ENCODE measurements at places on chromosomes 1 and 21. TPM values are rescaled to one million over a fixed set of nuclear protein-coding genes. Genes with fewer than 3 reads are reported as not detected.
A peak's percentile ranks its signal among the peaks of the same experiment; 100 is the strongest.

TGFB2 gene
- total RNA-seq: 12.7 TPM

GRCh38 chr1:167713330-167714081, 8.3 kb upstream of the MPZL1 start:
- peak overlapping the region; percentile 86 for H3K4me3 ChIP-seq
- H3K4me1 ChIP-seq: peaks cover 9% of the 10 kb centered on the region

GRCh38 chr1:74857676-74858075, 124.7 kb downstream of the TYW3 start:
- H3K27me3 ChIP-seq: no peaks in the 10 kb centered on the region
- H3K27ac ChIP-seq: no peak overlapping the region
- H3K4me1 ChIP-seq: no peaks in the 10 kb centered on the region
- no peak for DNase-seq
- H3K4me3 ChIP-seq: no peak overlapping the region
- H3K36me3 ChIP-seq: no peaks in the 10 kb centered on the region

DNA sequence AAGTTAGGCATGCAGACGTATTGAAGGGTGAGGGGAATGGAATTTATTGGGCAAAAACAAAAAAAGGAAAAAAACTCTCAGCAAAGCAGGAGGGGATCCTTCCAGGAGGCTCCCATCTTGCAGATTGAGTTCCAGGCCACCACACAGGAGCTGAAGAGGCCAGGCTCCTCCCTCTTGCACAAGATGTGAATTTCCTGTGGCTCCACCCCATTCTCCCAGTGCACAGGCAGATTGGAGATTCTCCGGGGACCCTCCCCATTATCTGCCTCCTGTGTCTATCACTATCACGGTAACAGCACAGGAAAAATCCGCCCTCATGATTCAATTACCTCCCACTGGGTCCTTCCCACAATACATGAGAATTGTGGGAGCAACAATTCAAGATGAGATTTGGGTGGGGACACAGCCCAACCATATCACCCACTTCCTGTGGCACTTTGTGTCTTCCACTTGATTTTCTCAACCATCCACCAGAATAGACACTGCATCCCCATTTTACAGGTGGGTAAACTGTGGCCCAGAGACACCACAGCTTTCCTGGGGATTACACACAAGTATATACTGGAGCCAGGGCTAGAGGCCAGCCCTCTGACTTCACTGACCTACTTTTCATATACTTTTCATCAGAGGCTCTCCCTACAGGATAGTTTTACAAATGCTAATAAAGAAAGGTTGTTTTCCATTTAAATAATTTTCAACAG, 18.9 kb upstream of the COL6A1 start:
- no peak overlapping the region for H3K4me3 ChIP-seq
- H3K27ac ChIP-seq: no peak overlapping the region
- DNase-seq: peak; percentile 22
- no peaks in the 10 kb centered on the region for H3K27me3 ChIP-seq
- peaks cover 16% of the 10 kb centered on the region for H3K4me1 ChIP-seq
- H3K36me3 ChIP-seq: no peaks in the 10 kb centered on the region

GRCh38 chr1:26234644-26235370, 807 bp downstream of the CEP85 start:
- peak overlapping the region; percentile 92 for H3K4me3 ChIP-seq
- H3K27ac ChIP-seq: peak overlapping the region; percentile 79
- H3K4me1 ChIP-seq: peaks cover 24% of the 10 kb centered on the region
- H3K36me3 ChIP-seq: no peaks in the 10 kb centered on the region
- no peaks in the 10 kb centered on the region for H3K27me3 ChIP-seq
- DNase-seq: peak; percentile 80

- no peak overlapping the region for H3K27ac ChIP-seq
- H3K4me3 ChIP-seq: no peak overlapping the region
- peaks cover 36% of the 10 kb centered on the region for H3K27me3 ChIP-seq
- H3K36me3 ChIP-seq: no peaks in the 10 kb centered on the region
Measured at GRCh38 chr1:204705888-204706837, 20.6 kb upstream of the LRRN2 start.

GRCh38 chr21:35448876-35449599, 399.9 kb upstream of the RUNX1 start:
- peak; percentile 15 for DNase-seq
- H3K4me3 ChIP-seq: no peak overlapping the region
- no peaks in the 10 kb centered on the region for H3K4me1 ChIP-seq
- no peaks in the 10 kb centered on the region for H3K36me3 ChIP-seq
- H3K27ac ChIP-seq: no peak overlapping the region
- no peaks in the 10 kb centered on the region for H3K27me3 ChIP-seq

DIRAS3 gene
- 2.1 TPM for total RNA-seq

- H3K27me3 ChIP-seq: no peaks in the 10 kb centered on the region
- no peak for DNase-seq
- H3K4me1 ChIP-seq: peaks cover 55% of the 10 kb centered on the region
- peak overlapping the region; percentile 90 for H3K27ac ChIP-seq
Measured at GRCh38 chr1:67833602-67833940, 304 bp upstream of the GNG12 start.

DNA sequence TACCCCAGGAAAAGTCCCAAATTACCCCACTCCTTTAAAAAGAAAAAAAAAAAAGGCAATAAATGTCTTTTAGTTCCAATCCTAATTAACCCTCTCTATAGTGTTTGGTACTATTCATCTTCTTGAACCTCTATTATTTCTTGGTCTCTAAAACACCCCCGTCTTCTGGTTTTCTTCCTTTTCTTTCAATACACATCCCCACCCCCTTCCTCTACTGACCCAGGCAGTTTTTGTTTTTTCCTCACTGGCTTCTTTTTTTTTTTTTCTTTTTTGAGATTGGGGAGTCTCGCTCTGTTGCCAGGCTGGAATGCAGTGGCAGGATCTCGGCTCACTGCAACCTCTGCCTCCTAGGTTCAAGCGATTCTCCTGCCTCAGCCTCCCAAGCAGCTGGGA, 26.1 kb downstream of the EGLN1 start:
- peaks cover 20% of the 10 kb centered on the region for H3K4me1 ChIP-seq
- peak overlapping the region; percentile 99 for H3K27ac ChIP-seq
- H3K27me3 ChIP-seq: no peaks in the 10 kb centered on the region
- peak; percentile 53 for DNase-seq
- H3K4me3 ChIP-seq: no peak overlapping the region

- peaks cover 7% of the 10 kb centered on the region for H3K27me3 ChIP-seq
- no peak overlapping the region for H3K4me3 ChIP-seq
- H3K4me1 ChIP-seq: no peaks in the 10 kb centered on the region
Measured at GRCh38 chr1:152448095-152448494, 34.0 kb upstream of the CRNN start.

GRCh38 chr21:19523746-19524145, 1120.2 kb upstream of the TMPRSS15 start:
- no peaks in the 10 kb centered on the region for H3K4me1 ChIP-seq
- H3K36me3 ChIP-seq: no peaks in the 10 kb centered on the region
- no peak overlapping the region for H3K27ac ChIP-seq

DNA sequence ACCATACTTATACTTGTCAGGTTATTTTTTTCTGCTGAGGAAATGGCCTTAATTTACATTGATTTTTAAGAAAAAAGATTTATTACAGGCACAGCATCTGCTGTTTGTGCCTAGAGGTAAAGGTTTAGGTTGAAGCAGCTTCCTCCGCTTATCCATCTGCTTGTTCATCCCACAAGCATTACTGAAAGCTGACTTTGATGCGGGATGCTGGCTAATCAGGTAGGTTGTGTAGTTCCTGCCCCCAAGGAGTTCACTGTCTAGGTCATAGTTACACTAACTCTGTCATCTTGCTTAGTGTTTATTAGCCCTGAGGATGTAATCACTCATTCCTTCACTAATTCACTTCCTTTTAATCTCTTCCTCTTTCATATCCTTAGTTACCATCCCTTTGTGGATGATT, 377.7 kb upstream of the KAZN start:
- no peak overlapping the region for H3K4me3 ChIP-seq
- DNase-seq: no peak
- no peaks in the 10 kb centered on the region for H3K4me1 ChIP-seq
- no peaks in the 10 kb centered on the region for H3K27me3 ChIP-seq

GRCh38 chr1:108961198-108961597, 2.1 kb downstream of the CLCC1 start:
- no peak overlapping the region for H3K4me3 ChIP-seq
- no peaks in the 10 kb centered on the region for H3K36me3 ChIP-seq
- no peaks in the 10 kb centered on the region for H3K27me3 ChIP-seq
- H3K27ac ChIP-seq: no peak overlapping the region
- DNase-seq: no peak

DNA sequence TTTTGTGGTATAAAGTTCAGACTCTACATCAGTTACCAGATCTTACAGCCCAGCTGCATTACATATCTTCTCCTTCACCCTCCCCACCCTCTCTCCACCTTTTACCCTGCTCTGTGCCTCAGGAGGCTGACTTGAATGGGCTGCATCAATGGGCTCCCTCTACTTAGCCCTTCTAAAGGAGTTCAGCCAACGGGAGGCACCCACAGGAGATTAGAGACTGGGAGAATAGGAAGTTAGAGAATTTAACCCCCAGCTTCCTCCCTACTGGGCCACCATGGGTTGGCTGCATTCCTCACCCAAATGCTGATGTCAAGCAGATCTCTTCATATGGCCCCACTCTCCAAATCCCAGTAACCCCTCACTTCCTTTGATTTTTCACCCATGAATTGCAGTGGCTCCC, 17.1 kb upstream of the DUSP23 start:
- no peak overlapping the region for H3K27ac ChIP-seq
- no peaks in the 10 kb centered on the region for H3K4me1 ChIP-seq
- H3K27me3 ChIP-seq: no peaks in the 10 kb centered on the region
- no peaks in the 10 kb centered on the region for H3K36me3 ChIP-seq
- H3K4me3 ChIP-seq: no peak overlapping the region
- no peak for DNase-seq

DNA sequence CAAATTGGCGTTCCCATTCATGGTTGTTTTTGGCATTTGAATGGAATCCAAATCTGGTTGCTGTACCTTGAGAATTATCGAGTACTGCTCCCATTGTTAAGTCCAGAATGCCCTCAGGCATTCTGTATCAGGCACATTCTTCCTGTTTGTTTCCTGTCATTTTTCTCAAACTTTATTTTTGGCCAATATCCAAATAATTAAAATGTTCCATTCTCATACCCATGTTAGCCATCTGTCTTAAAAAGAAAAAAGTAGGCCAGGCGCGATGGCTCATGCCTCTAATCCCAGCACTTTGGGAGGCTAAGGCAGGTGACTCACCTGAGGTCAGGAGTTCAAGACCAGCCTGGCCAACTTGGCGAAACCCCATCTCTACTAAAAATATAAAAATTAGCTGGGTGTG, 29.3 kb upstream of the SHISA4 start:
- peaks cover 82% of the 10 kb centered on the region for H3K36me3 ChIP-seq
- no peak for DNase-seq
- H3K27ac ChIP-seq: no peak overlapping the region
- H3K27me3 ChIP-seq: no peaks in the 10 kb centered on the region

DNA sequence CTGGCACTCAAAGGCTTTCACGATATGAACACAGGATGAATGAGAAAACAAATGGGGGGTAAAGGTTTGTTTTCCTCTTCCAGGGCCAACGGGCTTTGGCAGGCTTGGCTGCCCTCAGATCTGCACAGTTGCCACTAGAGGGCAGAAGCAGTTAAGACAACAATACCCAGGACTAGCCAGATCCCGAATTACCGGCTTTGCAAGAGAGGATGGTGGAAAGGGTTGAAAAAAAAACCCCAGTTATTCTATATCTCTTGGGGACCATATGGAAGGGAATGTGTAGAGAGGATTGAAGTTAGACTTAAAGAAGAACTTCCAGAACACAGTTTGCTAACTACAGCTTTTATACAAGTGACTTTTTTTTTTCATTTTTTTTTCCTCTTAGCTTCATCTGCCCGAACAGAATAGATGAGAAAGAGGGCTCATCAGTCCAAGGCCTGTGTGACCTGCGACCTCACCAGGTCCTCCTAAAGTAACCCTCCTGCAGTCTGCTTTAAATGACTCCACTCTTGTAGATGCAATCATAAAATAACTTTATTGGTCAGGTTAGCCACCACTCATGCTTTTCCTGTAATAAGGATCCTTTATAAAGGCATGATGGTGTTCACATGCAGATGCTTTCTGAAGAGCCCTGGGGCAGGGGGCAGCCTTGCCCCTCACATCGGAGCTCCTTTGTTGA, 10.7 kb downstream of the FMOD start:
- peak; percentile 97 for DNase-seq
- no peak overlapping the region for H3K4me3 ChIP-seq
- H3K36me3 ChIP-seq: no peaks in the 10 kb centered on the region
- H3K4me1 ChIP-seq: no peaks in the 10 kb centered on the region

GRCh38 chr1:28855046-28855445, 43.1 kb downstream of the OPRD1 start:
- no peak overlapping the region for H3K27ac ChIP-seq
- no peaks in the 10 kb centered on the region for H3K4me1 ChIP-seq
- DNase-seq: peak; percentile 59
- H3K4me3 ChIP-seq: no peak overlapping the region

JMJD4 gene
- 30.4 TPM for total RNA-seq

BATF3 gene
- 0.59 TPM for total RNA-seq

USP16 gene
- total RNA-seq: 47.4 TPM

DNA sequence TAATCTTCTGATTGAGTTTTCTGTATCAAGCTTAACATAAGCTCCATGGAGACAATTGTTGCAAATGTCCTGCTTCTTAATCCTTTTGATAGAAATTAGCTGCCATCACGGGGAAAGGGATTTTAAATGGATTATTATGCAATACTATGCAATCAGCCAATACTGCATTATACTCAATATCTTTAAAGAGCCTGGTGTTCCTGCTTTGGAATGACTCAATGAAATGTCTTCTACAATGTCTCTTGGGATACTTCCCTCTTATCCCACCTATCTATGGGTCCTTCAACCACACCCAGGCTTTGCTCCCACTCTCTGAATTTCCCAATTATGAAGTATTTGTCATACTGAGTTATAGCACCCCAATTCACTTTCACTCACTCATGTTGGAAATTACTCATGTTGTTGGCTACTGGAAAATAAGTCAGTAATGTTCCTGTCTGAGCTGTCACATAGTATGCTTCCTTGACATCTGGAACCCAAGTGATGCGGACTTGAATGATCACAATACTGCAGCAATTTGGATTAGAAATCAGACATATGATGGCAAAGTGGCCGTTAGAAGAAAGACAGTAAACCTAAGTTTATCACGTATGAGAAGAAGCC, 85.0 kb downstream of the TPR start:
- no peak overlapping the region for H3K4me3 ChIP-seq
- H3K27ac ChIP-seq: no peak overlapping the region
- H3K27me3 ChIP-seq: no peaks in the 10 kb centered on the region
- peaks cover 4% of the 10 kb centered on the region for H3K4me1 ChIP-seq
- H3K36me3 ChIP-seq: no peaks in the 10 kb centered on the region
- DNase-seq: peak; percentile 73

DNA sequence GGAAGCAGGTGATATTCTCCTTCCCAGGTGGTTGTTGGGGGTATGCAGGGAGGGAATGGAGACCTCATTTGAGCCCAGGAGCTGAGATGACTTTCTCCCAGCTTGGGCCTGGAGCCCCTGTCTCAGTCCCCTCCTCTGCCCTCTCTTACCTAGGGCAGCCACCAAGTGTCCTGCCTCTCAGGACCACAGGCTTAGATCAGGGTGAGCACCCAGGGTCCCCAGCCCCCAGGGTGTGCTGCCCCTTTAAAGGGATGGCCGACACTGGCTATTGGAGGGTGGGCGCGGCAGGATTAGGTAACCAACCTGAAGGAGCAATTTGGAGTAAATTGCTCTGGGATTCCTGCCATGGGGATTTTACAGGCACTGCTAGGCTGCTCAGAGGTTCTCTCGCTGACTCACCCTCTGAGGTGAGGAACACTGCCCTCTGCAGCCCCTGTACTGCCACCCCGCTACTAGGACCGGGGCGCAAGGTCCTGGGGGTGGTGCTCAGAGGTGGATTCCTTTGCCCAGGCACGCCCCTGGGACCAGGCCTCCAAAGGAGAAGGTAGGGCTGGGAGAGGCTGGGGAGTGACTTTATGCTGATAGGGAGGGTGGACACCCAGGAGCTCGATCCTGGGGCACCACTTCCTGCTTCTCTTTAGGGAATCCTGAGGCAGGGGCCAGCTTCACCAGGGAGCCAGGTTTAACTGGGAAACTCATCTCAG, 1.5 kb downstream of the RPS6KA1 start:
- peak; percentile 94 for DNase-seq
- H3K4me3 ChIP-seq: no peak overlapping the region
- H3K4me1 ChIP-seq: peaks cover 11% of the 10 kb centered on the region
- H3K36me3 ChIP-seq: no peaks in the 10 kb centered on the region
